T-helper 17 cell (primary cell): ENCODE measurements at places on chromosomes 6 and 20.
A peak's percentile ranks its signal among the peaks of the same experiment; 100 is the strongest.

DNA sequence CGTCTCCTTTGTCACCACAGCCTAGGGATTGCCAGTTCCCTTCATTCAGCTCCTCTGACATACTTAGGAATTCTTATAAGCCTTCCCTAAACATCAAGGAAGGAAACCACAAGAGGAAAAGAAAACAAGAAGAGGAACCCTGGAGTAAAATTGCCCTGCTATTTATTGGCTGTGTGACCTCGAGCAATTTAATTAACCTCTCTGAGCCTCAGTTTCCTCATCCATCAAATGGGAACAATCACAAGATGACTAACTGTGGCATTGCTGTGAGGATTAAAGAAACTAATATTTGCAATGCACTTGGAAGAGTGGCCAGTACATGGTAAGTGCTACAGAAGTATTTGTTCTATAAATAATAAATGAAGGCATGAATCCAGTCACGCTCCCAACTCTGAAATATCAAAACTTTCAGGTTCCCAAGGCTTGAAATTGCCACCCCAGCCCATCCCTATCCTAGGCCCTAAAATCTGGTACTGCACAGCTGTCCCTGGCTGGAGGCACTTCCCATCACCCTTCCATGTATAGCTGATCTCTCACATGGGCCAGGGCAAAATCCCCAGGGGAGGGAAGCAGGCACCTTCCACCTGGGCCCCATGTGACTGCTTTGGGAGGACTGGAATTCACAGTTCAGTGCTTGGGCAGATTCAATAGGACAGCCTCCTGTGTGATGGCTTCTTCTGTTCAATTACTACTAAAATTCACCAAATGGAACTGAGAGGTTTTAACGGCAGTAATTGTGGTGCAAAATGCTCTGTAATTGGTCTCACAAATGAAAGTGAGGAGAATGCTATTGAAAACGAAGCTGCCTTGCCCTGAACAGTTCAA, 78.0 kb upstream of the MAFB start:
- DNase-seq, result no peak

- no peak for DNase-seq
These were observed 32.5 kb downstream of the AKAP7 start for GRCh38 chr6:131167773-131168172.

GRCh38 chr6:11848852-11849731, 70.5 kb upstream of the ADTRP start:
- no peak for DNase-seq

DNA sequence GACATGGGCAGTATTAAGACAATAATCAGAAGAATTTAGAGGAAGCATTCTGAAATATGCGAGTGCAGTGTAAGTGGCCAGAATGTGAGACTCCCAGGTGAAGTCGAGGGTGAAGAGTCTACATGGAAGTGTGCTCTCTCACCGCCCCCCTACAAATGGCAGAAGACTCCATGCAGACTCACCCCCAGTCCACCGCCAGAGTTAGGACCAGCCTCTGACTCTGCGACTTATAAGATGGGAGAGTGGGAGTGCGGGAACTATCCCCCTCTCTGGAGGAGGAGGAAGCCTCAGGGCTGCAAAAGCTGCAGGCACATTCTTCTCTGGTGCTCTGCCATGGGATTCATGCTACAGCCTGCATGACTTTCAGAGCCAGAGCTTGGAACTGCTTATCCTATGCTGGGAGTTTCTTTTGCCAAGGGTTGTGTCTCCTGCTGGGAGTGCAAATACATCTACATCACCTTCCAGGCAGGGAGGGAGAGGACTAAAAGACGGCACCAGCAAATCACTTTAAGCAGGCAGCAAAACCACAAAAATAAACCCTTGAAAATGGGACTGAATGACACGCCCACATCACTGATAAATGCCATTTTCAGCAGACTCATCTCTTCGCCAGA, 206.7 kb upstream of the SULF2 start:
- DNase-seq, result no peak

GRCh38 chr6:49264909-49265308, 198.1 kb downstream of the MMUT start:
- no peak for DNase-seq

- no peak for DNase-seq
These were observed 28.3 kb upstream of the SMIM29 start for GRCh38 chr6:34276881-34277762.

GRCh38 chr20:44422083-44422482, 53.6 kb upstream of the TTPAL start:
- no peak for DNase-seq

- no peak for DNase-seq
These were observed 79.3 kb upstream of the ARMC2 start for GRCh38 chr6:108768792-108769524.

DNA sequence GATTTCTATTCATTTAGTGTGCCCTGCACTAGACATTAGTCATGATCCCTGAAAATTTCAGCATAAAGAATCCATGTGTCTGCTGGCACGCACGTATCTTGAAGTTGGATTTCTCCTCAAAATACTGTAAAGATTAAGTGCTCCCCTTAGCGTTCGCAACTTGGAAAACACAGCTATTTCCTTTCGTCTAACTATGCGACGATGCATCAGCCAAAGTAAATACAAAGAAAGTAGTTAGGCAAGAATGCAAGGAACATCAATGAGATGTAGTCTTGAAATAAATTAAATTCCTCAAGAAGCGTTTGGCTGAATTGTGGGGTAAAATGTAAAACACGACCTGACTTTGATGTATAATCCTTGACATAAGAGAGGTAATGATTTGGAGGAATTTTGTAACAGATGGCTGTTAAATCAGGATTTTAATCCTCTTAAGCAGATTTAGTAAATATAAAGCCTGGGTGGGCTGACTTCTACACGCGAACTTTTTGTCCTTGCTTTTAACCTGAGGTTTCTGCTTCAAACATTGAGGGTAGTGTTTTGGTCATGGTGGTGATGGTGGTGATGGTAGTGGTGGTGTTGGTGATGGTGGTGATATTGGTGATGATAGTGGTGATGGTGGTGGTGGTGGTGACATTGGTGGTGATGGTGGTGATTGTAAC, 88.2 kb downstream of the FOXF2 start:
- no peak for DNase-seq

DNA sequence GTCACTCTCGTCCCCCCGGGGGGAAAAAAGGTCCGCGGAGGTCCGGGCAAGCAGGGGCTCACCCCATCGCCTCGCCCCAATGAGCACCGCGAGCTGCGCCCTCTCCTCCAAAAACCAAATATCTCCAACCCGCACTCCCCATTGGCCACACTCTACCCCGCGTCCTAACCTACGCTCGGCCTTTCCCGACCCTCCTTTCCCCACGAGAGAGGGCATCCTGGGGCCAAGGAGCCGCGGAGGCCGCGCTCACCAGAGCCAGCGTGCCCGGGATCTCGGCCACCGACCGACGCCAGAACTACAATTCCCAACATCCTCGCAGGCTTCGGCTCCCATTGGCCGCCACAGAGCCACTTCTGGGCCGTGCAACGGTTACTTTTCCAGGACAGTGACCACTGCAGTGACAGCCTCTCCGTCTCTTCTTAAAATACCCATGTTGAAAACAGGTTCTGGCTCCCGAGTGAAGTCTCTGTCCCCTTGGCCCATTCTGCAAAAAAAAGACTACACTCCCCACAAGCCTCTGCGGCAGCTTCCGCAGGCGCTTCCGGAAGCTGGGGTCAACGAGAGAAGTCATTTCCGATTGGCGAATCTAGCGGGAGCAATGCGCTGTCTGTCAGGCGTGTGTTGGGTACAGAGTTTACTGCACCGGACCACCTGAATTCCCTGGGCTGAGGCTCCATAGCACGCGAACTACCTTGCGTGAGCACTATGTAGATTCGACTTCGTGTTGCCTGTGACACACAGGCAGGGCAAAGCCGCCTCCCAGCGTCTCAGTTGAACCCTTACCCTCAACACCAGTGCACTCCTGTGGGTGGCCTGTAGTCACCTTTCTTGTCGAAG, at the start of gene ZNF343:
Gene ZNF343 (minus strand): TSS at position 285 of the 837 bp plus-strand sequence. CDS start 15,020 bp downstream, outside the sequence.
- peak; percentile 59 for DNase-seq

GRCh38 chr6:23175391-23175790, 606.0 kb downstream of the HDGFL1 start:
- no peak for DNase-seq

GRCh38 chr6:67883500-67884366, 751.3 kb upstream of the ADGRB3 start:
- DNase-seq, result no peak

DNA sequence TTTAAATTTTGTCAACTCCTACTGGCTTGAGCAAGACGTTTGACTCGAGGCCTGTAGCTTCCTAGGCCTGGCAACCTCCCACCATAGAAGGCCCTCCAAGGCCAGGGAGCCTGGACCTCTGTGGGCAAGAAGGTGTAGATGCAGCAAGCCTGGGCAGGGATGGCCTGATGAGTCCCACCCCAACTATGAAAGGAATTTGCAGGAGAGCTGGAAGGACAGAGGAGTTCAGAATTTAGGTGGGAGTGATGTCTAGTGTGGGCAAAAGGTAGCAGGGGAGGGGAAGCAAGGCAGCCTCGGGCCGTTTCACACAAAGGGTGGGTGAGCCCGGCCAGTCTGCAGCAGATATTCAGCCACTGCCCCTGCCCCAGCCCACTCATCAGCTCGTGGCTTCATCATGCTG, 245.2 kb downstream of the CDH26 start:
- no peak for DNase-seq

- no peak for DNase-seq
These were observed 17.8 kb downstream of the OR2H2 start for GRCh38 chr6:29602564-29603361.

- DNase-seq, result no peak
These were observed 382.9 kb downstream of the PRKN start for GRCh38 chr6:162344646-162345010.

DNA sequence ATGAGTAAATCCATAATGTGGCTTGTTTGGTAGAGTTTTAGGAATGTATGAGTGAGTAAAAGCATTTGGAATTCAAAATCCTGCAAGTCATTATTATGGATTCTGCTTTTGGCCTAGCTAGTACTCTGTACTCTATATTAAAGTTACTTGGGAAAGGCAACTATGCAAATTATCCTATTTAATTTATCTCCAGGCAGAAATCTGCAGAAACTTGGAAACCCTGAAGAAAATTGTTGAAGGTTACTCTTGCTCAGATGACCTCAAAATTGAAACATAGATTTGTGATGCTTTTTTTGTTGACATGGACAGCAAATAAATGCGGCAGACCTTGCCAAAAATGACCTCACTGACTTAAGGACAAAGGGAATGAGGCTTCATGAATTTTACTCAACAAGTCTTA, 477.1 kb upstream of the EYS start:
- DNase-seq, result no peak

GRCh38 chr6:85062884-85063283, 298.5 kb upstream of the TBX18 start:
- no peak for DNase-seq

DNA sequence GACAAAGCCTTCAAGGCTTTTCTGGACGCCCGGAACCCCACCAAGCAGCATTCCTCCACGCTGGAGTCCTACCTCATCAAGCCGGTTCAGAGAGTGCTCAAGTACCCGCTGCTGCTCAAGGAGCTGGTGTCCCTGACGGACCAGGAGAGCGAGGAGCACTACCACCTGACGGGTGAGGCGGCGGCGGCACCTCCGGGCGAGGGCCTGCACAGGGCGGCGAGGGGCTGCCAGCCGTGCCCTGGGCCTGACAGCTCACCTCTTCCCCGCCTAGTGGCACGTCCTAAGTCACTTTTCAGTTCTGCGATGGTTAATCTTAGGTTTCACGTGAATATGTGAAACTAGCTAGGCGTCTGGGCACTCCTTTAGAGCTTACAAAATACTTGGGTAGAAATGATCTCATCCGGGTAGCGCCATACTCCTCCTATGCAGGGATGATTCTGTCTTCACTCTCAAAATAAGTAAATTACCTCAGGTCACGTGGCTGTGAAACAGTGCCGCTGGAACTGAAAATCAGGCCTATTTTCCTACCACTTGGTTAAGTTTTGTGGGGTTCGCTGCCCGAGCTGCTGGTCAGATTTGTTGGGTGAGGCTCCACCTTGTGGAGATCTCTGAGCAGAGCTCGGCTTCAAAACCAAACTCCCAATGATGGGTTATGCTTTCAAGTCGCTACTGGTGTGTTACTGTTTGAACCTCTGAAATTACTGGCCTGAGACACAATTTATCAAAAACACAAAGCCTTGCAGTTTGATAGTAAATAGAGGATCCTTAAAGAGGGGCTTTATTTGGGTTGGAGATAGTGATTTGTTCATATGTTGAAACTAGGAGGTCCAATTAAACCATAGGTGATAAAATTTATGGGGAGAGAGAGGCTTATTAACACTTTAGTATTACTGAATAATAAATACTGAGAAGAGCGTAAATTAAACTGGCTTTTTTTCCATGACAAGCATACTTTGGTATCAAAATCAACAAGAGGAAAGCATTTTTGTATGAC, 15.5 kb upstream of the CLDN20 start:
- DNase-seq, result no peak

DNA sequence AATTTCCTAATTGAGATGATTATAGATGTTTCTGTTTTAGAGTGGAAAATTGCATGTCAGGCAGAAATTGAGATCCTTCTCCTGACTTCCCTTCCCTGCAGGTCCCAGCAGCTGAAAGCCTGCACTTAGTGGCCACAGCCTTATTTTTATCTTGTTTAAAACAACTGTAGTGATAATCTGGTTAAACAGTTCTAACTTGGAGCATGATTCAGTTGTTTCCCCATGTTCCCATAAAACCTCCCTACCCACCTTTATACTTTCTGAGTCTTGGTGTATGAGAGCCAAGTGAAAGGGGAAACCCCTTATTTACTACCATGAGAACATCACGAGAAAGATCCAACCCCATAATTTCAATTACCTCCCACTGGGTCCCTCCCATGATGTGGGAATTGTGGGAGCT, 195.2 kb downstream of the SLC16A10 start:
- no peak for DNase-seq

GRCh38 chr6:130681028-130681427, 146.2 kb upstream of the SMLR1 start:
- DNase-seq, result no peak

DNA sequence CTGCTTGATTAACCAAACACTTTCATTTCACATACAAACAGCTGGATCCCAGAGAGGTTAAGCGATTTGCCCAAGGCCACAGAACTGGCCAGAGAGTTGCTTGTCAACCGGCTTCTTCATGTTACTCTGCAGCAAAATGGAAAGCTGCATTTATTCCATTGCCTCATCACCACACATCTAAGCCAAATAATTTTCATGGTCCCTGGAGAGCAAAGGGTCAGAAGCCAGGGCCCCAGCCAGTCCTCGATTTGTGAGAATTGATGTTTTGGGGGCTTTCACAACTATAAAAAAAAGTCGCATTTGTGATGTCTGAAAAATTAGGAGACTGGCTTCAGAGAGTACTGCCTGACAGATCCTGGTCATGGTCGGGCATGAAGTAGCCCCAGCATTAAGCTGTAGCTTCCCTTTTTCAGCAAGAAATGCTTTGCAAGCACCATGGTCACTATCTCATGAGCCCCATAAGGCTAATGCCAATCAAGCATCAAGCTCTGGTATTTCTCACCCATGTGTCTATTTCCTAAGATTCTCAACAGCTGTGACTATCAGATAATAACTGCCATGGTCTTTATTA, 95.8 kb downstream of the BANF2 start:
- no peak for DNase-seq

DNA sequence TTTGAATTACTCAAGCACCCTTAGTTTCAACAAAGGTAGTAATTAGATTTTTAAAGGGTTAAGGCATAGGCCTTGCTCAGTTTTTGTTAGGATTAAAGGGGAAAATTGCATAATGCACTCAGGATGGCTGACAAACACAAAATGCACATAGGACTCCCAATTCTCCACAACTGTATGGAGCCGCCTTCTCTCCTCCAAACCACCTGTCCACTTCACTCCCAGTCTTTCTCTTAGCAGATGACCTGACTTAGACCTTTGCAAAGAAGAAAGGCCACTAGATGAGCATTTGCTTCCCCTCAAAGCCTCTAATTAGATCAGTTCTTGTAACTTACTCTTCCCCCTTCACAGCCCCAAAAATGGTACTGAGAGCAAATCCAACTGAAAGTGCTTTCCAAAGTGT, 20.1 kb downstream of the NSFL1C start:
- no peak for DNase-seq
